ENCODE measurements at places on chromosomes 6 and 20.

DNA sequence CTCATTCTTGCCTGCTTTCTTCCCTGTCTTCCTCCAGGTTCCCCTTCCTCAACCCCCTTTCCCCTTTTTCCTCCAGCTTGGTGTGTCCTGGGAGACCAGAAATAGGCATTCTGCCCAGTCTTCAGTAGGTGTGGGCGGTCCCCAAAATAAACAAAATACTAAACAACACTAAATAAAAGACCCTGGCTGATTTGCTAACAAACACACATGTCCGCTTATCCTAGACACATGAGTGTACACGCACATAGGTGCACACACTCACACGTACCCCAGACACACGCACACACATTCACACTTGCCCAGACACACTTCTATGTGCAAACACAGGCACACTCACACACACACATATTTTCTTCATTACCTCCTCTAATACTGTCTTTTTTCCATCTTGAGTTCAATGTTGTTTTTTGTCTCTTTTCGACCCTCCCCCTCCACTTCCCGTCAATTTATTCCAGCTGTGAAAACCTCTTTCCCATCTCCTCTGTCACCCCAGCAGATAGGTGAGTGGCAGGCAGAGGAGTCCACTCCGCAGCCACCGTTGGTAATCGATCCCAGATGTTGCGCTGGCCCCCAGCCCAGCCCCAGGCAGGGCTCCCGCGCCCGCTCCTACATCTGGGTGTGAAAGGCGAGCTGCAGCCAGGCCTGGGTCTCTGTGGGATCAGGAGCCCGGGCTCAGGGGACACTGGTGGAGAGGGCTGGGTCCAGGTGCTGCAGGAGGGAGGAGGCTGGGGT lies 56.9 kb upstream of the FOXP4 start:
- no peak for DNase-seq

- DNase-seq, result no peak
Observed at GRCh38 chr6:148700741-148701311, 46.0 kb upstream of the UST start.

DNA sequence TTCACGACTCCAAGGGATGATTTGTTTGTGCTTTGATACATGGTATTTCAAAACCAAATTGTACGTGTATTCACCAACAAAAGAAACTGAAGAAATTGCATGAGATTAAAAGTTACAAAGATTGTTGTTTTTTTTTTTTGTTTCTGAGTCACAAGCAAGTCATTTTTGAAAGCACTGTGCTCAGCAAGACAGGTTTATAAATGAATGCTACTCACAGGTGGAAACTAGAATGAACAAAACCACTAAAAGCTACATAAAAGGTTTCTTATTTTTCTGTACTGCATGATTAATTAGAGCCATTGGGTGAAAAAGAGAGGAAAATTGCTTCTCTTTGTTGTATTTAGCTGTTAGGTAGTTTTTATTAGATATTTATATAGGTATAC lies 90.2 kb upstream of the RIPOR2 start:
- DNase-seq, result no peak

DNA sequence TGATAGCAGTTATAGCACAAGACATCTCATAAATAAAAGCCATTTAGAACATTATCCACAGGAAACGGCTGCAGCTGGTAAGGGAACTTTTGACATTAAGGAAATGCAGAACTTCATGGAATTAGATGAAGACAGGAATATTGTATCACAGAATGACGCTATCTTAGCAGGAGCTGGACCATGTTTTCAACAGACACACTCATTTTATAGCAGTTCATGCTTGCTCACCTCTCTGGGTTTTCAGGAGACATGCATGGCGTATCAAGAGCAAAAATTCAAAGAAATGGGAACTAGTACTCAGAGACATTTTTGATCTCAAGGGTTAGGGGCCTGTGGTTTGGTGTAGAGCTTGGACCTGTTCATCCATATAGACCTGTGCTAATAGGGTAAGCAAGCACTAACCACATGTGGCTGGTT lies 125.0 kb downstream of the FYN start:
- DNase-seq, result no peak

DNA sequence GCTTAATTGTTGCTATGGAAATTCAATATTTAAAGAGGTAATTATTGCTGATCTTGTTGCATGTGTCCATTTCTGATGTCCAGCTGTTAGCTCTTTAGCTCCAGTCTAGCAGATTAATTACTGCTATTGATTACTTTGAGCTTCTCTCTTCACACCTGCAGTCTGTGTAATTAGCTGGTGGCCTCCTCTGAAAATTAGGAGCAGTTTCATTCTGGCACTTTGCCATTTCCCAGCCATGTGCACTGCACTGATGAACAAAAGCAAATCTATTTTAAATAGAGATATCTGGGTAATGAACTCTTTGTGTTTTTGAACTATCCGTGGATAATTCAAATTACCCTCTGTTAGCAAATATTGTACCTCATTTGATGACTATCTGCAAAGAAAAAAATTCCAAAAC lies 275.9 kb downstream of the RNF144B start:
- DNase-seq, result no peak

DNA sequence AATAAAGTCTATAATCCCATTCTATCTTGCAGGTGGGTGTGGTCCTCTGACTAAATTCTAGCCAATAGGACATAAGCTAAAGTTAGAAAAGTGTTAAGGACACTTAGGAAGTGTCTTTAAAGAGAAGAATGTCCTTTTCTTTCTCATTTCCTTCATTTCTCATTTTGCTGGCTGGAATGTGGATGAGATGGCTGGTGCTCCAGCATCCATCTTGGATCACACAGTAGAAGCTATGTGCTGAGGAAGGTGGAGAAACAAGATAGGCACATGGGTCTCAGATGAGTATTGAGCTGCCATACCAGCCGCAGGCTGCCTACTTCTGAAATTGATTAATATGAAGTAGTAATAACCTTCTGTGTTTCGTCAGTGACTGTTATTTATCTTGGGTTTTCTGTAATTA lies 289.0 kb downstream of the LRFN2 start:
- DNase-seq, result no peak

DNA sequence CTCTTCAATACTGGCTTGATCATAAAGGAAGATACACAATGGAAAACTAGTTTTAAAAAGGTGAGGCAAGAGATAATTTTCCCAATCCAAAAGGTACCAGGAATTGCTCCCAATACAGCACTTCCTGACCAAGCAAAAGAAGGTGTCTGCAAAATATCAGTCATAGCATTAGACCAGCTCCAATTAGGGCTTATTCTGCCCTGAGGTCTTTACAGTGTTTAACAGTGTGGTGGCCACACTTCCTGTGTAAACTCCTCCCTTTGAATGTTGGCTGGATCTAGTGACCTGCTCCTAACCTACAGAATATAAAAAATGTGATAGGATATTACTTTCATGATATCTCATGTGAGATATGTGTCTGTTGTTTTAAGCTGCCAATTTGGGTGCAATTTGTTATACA lies 57.1 kb upstream of the BTN3A2 start:
- no peak for DNase-seq

DNA sequence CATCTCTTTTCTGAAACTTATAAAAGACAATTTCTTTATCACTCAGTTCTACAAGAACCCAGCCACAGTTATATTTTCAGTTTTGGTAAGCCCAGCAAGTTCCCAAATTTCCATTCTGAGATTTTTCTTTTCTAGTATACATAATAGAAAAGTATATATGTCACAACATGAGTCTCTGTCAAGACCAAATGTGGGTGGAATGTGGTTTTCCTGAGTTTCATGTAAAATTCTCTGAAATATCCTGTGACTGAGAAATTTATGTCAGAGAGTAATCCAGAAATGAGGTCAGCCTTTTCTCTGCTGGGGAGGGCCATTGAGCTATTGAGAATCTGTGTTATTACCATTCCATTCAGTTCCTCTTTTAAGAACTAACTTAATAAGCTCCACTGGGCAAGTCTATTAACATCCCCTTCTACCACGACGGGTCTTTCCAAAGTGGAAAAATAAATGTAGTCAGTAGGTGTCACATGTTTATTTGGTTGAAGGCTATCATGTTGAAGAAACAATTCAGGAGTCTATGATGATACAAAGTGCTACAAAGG lies 100.7 kb upstream of the HMGN3 start:
- no peak for DNase-seq

GRCh38 chr20:63536241-63536977 lies 767 bp downstream of the PTK6 start:
- DNase-seq, result no peak

DNA sequence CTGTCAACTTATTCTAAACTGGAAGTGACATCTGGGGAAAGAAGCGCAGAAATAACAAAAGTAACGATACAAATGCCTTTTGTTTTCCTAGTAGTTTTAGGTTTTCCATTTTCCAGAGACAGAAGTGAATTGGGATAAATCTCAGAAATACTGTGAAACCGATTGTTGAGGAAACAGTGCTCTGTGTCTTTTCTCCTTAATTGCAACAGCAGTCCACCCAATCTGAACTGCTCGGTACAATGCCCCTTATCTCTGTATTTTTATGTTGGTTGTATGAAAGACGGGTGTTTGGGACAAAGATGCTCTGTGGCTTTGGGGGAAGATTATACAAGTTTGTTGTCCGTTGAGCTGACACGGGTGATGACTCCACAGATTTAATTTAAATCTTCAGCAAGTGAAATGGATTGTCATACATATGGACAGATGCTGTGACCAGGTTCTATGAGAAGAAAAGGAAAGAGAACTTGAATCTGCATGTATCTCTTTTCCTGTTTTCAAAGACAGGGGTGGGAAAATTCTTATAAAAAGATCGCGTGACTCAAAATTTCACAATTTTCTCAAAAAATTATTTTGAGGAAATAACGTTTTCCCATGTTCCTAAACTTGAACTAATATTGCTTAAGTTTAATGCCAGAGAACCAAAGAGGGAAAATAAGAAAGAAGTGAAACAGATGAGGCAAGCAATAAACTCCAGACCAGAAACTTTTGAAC lies 41.2 kb downstream of the SASH1 start:
- DNase-seq, result no peak

GRCh38 chr6:95288251-95288650 lies 289.1 kb upstream of the MANEA start:
- DNase-seq, result no peak

- no peak for DNase-seq
Observed at GRCh38 chr6:17724341-17724740, 17.6 kb upstream of the NUP153 start.

- no peak for DNase-seq
Observed at GRCh38 chr6:30113003-30113759, at the start of gene TRIM31. Gene TRIM31 (minus strand): TSS chr6:30113090. CDS start chr6:30112805, 285 bp downstream.

DNA sequence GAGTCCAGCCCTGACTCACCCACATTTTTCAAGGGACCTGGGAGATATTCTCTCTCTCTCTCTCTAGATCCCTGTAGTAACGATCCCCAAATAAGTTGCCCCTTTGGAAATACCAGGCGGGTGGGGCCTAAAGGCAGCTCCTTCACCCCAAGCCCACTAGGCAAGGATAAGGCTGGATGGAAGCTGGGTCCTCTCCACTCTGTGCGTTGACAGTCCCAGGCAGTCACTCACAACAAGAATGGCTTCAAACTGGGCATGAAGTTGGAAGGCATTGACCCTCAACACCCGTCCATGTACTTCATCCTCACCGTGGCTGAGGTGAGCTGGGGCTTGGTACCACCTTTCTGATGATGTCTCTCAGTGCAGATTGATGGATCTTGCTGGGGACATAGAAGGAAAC lies 21.6 kb downstream of the L3MBTL1 start:
- DNase-seq, result no peak

- no peak for DNase-seq
Observed at GRCh38 chr6:50961611-50962010, 142.9 kb downstream of the TFAP2B start.
